ENCODE measurements at places on chromosomes 7 and 10.

GRCh38 chr7:149126662-149127266 lies 640 bp upstream of the ZNF425 start:
- peak; percentile 59 for DNase-seq

DNA sequence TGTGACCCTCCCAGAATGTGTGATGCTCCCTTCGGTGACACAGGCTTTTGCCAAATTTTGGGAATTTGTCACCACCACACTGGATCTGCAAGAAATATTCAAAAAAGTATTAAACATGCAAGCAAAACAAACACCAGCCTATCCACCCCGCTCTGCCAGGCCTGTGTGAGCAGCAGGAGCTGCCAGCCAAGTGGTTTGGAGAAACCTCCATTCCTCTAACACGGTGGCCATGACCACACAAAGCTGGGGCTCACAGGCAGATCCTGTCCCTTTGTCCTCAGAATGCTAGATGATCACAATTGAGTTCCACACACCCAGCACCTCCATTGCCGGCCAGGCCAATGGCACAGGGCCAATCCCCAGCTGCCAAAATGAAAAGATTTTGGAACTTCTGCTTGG lies 261.9 kb upstream of the PPP2R2D start:
- no peak for DNase-seq

DNA sequence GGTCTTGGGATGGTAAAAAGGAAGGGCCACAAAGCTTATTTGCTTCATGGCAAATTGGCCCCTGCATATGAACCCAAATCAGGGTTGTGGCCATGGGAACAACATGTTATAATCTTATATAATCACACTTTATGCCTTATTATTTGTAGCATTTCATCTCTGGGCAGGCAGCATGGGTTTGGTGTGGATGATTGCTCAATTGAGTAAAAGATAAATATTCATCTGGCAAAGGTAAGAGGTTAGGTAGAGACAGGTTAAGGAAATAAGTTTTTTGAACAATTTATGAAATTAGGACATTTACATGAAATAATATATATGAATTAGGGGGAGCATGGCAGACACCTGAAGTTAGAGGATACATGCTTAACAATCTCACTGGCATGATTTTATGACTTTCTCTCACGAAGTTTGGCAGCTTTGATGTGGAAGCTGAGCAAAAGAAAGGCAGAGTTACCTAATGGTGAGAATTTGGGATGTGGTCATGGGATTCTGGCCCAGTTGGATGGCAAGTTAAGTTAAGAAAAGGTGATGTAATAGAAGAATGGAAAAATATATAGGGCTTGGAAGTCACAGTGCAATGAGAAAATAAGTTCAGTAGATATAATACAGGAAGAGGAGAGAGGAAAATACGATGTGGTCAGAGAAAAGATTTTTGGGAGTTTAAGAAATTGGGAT lies 88.1 kb upstream of the FAM3C start:
- no peak for DNase-seq

GRCh38 chr7:20284003-20284770 lies 46.5 kb upstream of the ITGB8 start:
- DNase-seq, result no peak

GRCh38 chr10:125000366-125001312 lies 58.7 kb downstream of the ZRANB1 start:
- DNase-seq, result no peak

DNA sequence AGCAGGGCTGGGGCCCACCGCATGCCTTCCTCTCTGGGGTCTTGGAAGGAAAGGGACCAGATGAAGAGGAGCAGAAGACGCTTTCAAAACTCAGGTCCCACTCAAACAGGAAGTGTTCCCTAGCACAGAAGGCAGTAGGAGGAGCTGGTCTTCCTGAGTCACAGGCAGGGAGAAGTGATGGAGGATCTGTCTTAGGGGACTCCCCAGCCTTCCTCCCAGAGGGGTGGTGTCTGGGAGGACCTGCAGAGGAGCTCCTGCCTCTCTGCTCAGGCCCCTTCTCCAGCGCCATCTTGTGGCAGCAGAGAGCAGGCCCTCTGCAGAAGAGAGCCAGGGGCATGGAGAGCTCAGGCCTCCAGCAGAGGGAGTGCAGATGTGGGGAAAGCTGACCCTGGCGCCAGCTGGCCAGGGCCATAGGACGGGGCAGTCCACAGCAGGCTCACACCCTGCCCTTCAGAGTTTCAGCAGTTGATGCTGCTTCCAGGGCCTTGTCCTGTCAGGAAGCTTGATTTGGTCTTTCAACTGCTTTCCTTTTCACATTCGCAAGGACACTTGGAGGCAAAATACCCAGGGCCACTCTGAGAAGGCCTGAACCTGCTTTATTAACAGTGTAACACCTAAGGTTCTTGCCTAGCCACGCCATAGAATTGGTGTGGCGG lies 62.2 kb upstream of the TARP start:
- DNase-seq, result no peak

DNA sequence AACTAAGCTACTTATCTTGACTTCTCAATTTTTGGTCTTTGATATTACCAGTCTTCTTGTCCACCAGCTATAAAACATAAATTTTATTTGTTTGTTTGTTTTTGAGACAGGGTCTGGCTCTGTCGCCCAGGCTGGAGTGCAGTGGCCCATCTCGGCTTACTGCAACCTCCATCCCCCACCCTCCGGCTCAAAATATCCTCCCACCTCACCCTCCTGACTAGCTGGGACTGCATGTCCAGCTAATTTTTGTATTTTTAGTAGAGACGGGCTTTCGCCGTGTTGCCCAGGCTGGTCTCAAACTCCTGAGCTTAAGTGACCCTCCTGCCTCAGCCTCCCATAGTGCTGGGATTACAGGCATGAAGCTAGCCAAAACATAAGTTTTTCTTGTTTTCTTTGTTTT lies 7.5 kb downstream of the MARCHF5 start:
- no peak for DNase-seq

DNA sequence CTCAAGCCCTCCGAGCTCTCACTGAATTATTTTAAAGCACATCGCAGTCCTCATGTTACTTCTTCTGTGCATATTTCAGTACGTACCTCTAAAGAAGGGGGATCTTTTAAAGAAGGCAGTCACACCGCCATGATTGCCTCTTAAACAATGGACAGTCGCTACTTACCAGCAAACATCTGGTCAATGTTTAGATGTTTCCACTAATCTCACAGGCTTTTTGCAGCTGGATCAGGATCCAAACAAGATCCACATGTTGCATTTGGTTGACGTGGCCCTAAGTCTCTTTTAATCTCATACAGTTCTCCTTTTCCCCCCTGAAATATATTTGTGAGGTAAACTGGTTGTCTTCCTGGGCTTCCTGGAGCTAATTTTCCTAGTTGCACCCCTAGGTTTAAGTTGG lies 50.0 kb downstream of the PRF1 start:
- DNase-seq, result no peak

DNA sequence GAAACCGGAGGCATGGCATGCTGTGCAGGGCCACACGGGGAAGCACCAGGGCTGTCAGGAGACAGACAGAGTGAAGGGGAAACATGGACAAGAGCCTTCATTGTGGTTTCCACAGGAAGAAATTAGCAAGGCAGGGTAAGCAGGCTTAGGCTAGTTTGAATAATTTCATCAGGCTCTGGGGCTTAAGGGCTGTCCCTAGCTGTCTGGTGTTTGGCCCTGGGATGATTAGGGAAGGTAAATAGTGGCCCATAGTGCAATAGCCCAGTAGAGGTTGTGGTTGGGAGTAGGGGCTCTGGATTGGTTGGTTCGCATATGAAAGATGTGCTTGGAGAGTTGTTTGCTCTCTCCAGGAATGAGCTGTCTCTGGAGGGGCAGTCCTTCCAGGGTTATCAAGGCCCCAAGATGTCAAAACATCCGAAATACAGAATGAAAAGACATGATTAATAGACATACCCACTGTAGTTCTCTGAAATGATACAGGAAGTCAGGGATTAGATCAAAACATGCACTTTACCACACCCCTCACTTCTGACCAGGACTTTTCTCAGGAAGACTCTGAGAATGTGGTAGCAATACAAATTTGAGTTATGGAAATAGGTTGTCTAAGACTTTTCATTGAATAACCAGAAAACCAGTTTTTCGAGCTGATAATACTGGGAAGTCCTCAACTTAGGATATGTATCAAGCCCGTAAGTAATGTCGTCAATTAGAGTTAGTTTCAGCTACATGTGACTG lies 224.9 kb upstream of the NFE2L3 start:
- no peak for DNase-seq

- DNase-seq, result no peak
Measured at GRCh38 chr10:89468191-89468965, 54.0 kb downstream of the IFIT5 start.

- DNase-seq, result no peak
Measured at GRCh38 chr7:43137811-43138210, 25.4 kb downstream of the HECW1 start.

DNA sequence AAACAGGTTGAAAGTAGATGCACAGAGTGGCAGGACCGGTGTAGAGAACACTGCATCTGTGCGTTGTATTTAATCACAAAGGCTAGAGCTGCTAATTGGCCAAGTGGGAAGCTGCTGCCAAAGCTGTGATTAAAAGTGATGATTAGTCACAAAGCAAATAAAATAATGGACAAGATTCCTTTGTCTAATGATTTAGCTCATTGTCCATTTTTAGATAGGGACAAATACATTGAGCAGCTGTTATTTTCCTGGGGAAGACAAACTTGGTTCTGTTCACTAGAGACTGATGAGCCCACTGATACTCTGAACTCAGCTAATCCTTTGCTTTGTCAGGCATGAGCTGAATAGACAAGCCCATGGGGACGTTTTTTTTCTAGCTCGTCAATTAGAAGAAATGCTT lies 19.7 kb downstream of the UBE3C start:
- no peak for DNase-seq

DNA sequence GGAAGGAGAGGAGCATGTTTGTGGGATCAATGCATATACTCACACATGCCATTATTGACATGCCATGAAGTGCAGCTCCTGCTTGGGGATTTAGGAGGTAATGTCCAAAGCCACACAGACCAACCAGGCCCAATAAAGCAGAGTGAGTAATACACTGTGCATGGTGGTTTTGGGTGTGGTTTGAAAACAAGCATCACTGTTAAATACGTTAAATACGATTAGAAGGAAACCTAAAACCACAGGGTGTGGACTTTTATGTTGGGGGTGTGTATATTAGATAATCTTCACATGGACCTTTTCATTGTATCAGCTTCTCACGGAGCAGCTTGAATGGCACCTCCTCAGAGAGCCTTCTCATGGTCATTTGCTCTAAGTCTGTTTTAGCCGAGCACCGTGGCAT lies 10.4 kb upstream of the EIF3A start:
- DNase-seq, result no peak

GRCh38 chr10:14541379-14541778 lies 210.7 kb upstream of the FRMD4A start:
- no peak for DNase-seq

GRCh38 chr7:139426258-139427028 lies 57.0 kb downstream of the KLRG2 start:
- DNase-seq, result no peak

- no peak for DNase-seq
Measured at GRCh38 chr10:117339578-117339977, 35.7 kb downstream of the PDZD8 start.

DNA sequence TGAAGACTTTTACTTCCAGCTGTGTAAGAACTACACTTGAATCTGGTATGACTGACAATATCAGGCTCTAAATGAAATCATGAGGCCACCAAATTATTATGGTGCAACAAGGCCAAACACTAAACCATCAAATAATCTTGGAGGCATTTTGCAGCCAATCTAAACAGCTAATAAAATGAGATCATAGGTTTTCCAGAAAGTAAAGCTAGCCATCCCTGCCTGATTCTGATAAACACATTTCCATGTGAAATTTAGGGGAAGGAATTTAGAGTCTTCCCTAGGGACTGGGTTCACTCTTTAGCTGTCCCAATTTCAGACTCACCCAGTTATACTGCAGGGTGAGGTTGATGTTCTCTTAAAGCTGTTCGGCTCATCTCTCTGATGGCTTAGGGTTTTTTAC lies 190.3 kb upstream of the TMEM196 start:
- no peak for DNase-seq

- no peak for DNase-seq
Measured at GRCh38 chr7:30321089-30321881, 36.9 kb downstream of the ZNRF2 start.

DNA sequence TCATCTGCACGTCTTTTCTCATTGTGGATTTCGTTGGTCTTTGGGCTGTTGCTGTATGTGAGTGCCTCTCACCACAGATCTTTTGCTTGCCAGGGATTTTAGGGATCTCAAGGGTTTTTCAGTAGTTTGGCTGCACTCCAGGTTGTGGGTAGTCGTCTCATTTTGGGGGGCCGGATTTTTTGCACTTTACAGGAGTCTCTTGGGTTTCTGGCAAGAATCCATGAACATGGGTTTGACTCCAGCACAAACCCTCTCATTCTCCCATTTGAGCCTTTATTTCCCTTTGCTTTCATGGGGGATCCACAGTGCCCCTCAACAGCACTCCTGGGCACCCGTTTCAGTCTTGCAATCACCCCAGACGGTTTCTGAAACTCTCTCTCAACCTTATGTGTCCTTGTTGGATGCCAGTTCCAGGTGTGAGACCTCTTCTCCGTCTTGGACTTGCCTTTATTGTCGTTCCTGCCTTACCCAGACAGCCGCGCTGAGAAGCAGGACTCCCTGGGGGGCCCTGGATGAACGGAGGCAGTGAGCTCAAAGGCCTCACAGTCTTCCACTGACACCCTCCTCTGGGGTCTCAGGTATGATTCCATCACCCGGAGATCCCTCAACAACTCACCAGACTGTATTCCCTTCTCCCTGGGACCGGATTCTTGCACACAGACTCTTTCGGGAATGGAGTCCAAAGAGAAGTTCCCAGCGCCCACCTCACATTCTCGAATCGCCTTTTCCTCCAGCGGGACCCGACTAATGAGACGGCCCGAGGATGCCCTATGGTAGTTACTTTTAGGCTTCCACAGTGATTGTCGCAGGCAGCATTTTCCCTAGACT lies 18.8 kb upstream of the ZNF273 start:
- no peak for DNase-seq

- no peak for DNase-seq
Measured at GRCh38 chr10:17831341-17831740, 22.2 kb downstream of the MRC1 start.
